ENCODE measurements at places on chromosomes 11 and 22. TPM values are rescaled to one million over a fixed set of nuclear protein-coding genes. Genes with fewer than 3 reads are reported as not detected.

SMTNL1 gene
- not detected for polyA plus RNA-seq

ABCG4 gene
- polyA plus RNA-seq = 5.6 TPM

CTSW gene
- polyA plus RNA-seq = not detected

WBP2NL gene
- polyA plus RNA-seq = not detected

ROBO4 gene
- polyA plus RNA-seq = not detected

MS4A5 gene
- polyA plus RNA-seq = not detected

PANX3 gene
- not detected for polyA plus RNA-seq

SHANK2 gene
- polyA plus RNA-seq = 27.9 TPM

MAJIN gene
- 3.6 TPM for polyA plus RNA-seq

MB gene
- polyA plus RNA-seq = not detected

SF3B2 gene
- polyA plus RNA-seq = 63.3 TPM

CABP2 gene
- polyA plus RNA-seq = not detected

CDC45 gene
- polyA plus RNA-seq = 2.6 TPM

MS4A8 gene
- not detected for polyA plus RNA-seq

GRIA4 gene
- polyA plus RNA-seq = 42.7 TPM

OR4C11 gene
- polyA plus RNA-seq = not detected

EHD1 gene
- 2.5 TPM for polyA plus RNA-seq

SLC6A5 gene
- 0.60 TPM for polyA plus RNA-seq

APOC3 gene
- polyA plus RNA-seq = not detected

CHST1 gene
- 3.8 TPM for polyA plus RNA-seq

PRSS23 gene
- 7.1 TPM for polyA plus RNA-seq

TLCD5 gene
- polyA plus RNA-seq = 10.4 TPM

MPPED1 gene
- polyA plus RNA-seq = 3.1 TPM

MMP3 gene
- polyA plus RNA-seq = not detected

KBTBD3 gene
- 117 TPM for polyA plus RNA-seq

MS4A7 gene
- not detected for polyA plus RNA-seq

LRRC74B gene
- not detected for polyA plus RNA-seq

PISD gene
- 19.7 TPM for polyA plus RNA-seq

DNAJB13 gene
- not detected for polyA plus RNA-seq

OR4X1 gene
- not detected for polyA plus RNA-seq

TRIM48 gene
- not detected for polyA plus RNA-seq

ACR gene
- polyA plus RNA-seq = not detected

FLRT1 gene
- polyA plus RNA-seq = not detected

TOM1 gene
- polyA plus RNA-seq = 16.2 TPM

F2 gene
- polyA plus RNA-seq = not detected

UBQLN3 gene
- polyA plus RNA-seq = not detected

HBG2 gene
- not detected for polyA plus RNA-seq

CENPM gene
- 3.4 TPM for polyA plus RNA-seq

ANO5 gene
- 4.5 TPM for polyA plus RNA-seq

FAM180B gene
- polyA plus RNA-seq = not detected

KRTAP5-10 gene
- not detected for polyA plus RNA-seq

TCN2 gene
- 1.4 TPM for polyA plus RNA-seq

CXCR5 gene
- polyA plus RNA-seq = not detected

RCOR2 gene
- polyA plus RNA-seq = not detected

CYP2D6 gene
- 1.8 TPM for polyA plus RNA-seq

RAB3IL1 gene
- polyA plus RNA-seq = 0.15 TPM

DNAJB7 gene
- polyA plus RNA-seq = not detected

OR52N4 gene
- polyA plus RNA-seq = not detected

OR51I1 gene
- polyA plus RNA-seq = not detected

CCDC87 gene
- polyA plus RNA-seq = not detected

MPEG1 gene
- polyA plus RNA-seq = not detected

CTTN gene
- 26.9 TPM for polyA plus RNA-seq

PLAAT2 gene
- not detected for polyA plus RNA-seq

DCDC1 gene
- polyA plus RNA-seq = 0.04 TPM

CSF2RB gene
- not detected for polyA plus RNA-seq

SCGB1A1 gene
- polyA plus RNA-seq = not detected

All from Purkinje cell (primary cell).